NCI-H82 (cell line): ENCODE measurements at places on chromosomes 4 and X.

- DNase-seq, result no peak
Observed at GRCh38 chr4:82861529-82861928, 29.4 kb downstream of the SEC31A start.

DNA sequence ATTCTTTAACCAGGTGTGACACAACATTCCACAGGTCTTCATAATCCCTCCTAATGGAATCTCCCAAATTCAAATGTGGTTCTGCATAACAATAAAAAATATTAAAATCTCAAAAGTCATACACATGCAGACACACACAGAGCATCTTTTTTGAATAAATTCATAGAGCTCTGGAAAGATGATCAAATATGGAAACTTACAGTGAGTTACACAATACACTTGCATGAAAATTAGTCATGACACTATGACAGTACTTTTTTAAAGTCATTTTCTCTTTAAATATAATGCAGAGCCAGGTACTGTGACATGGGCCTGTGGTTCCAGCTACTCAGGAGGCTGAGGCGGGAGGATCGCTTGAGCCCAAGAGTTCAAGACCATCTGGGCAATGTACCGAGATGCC, 38.9 kb downstream of the DDX60L start:
- no peak for DNase-seq

- DNase-seq, result no peak
Observed at GRCh38 chrX:53347948-53348347, 66.6 kb upstream of the IQSEC2 start.

- DNase-seq, result peak; percentile 3
Observed at GRCh38 chr4:186669159-186669731, 54.4 kb downstream of the FAT1 start.

DNA sequence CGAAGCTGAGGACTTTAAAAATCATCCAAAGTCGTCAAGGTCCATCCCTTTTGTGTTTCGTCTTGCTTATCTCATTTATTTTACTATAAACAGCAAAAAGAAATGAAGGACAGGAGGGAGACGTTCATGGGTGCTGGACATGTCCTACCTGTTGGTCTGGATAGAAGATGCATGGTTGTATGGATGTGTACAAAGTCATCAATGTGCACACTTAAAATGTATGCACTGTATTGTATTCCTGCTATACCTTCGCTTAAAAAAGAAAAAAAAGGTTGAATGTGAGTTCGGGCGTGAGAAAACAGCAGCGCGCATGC, 313 bp upstream of the BLOC1S4 start:
- no peak for DNase-seq

DNA sequence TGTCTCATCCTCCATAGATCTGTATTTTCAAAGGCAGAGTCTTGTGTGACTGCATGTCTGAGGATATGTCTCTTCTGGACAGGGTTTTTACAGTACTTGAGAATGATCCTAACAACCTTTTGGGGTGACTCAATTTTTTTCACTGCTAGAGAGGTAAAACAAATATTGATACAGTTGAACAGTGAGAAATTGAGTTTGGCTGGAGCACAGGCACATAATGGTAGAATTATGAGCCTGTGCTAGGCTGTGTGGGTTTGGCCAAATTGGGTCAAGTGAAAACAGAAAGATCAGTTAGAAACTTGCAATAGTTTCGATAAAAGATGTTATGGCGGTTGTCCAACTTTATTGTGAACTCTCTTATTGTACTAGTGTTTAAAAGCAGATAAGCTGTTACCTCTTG, 23.3 kb upstream of the EOLA2 start:
- DNase-seq, result no peak

DNA sequence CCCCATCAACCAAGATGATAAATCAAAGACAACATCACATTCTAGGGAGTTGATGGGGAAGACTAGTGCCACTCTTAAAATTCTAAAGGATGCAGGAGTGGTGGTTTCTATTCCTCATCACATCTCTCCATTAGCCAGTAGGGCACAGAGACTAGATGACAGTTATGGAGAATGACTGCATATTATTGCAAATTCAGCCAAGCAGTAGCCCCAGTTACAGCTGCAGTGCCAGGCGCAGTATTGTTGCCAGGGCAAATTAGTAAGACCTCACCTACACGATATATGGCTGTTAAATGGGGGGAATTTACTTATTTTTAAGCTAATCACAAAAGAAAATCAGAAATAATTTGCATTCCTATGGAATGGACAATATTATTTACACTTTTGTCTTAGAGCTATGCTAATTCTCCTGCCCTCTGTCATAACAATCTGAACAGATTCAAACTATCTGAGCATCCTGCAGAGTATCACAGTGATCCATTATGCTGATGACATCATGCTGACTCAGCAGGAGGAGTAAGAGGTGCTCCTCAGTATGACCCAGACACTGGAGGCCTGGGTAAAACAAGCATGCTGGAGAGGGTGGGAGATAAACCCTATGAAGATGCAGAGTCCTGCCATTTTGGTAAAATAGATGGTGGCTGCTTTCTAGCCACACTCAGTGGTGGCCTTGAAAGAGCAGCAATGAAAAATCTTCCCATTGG, 24.7 kb downstream of the ETNPPL start:
- no peak for DNase-seq

DNA sequence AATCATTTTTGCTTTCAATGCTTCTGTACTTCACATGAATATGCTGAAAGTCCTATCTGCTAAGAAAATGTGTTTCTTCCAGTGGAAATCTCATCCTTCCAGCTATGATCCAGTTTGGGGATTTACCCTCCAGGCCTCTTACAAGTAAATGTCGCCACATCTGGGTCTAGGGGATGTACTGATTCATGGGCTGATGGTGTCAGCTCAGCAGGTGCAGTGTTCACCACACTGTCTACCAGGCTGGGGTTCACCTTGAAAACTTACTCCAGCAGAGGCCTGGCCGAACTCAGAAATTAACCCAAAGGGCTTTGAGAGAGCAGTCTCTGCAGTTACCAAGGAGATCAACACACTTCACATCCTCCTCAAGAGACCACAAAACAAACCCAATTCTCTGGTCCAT, 154.3 kb downstream of the TSPAN5 start:
- no peak for DNase-seq

DNA sequence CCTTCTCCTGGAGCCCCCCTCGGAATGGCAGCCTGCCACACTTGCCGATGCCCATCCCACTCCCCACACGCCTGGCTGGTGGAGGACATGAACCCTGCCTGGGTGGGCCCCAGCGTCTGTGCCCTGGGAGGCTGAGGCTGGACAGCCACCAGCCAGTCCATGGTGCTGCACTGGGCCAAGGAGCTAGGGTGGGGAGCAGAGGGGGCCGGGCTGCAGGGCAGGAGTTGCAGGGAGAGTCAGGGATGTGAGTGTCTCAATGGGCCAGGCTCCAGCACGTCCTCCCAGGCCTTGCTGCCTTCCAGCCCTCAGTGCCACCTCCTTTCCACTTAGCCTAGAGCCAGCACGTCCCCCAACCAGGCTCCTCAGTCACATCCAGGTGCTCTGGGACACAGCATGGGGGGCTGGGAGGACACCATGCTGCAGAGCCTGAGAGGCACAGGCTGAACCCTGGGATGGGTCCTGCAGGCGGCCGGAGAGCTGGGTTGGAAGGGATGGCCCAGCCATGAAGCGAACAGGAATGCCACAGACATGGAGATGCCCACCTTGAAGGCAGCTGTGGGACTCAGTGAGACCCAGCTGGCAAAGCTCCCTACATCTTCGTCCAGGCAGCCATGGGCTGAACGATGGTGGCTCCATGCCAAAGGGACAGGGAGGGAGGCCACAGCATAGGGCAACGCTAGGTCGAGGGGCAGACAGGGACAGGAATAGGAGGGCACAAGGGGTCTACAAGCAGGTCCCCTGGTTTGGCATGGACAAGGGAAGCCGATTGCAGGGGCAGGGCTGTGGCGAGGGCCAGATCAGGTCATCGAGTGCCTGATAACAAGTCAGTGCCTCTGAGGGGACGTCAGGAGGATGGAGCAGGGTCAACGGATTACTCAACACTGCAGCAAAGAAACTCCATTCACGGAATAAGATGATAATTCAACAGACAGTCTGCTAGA, 30.1 kb upstream of the MXD4 start:
- no peak for DNase-seq

DNA sequence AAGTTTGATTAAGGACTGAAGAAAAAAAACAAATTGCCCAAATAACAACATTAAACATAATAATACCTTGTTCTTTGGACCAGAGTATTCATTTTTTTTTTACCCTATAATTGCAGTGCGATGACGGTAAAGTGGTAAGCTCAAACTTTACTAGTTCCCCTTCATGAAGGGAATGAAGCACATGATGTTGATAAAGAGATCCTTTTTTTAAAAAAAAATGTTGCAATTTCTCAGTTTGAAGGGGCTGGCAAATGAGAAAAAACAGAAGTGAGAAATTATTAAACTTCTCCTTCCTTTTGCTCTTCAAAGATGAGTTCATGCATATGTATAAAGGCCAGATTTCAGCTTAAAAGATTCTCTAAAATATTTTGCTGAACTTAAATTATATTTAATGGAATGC, 231.7 kb downstream of the C4orf33 start:
- no peak for DNase-seq

DNA sequence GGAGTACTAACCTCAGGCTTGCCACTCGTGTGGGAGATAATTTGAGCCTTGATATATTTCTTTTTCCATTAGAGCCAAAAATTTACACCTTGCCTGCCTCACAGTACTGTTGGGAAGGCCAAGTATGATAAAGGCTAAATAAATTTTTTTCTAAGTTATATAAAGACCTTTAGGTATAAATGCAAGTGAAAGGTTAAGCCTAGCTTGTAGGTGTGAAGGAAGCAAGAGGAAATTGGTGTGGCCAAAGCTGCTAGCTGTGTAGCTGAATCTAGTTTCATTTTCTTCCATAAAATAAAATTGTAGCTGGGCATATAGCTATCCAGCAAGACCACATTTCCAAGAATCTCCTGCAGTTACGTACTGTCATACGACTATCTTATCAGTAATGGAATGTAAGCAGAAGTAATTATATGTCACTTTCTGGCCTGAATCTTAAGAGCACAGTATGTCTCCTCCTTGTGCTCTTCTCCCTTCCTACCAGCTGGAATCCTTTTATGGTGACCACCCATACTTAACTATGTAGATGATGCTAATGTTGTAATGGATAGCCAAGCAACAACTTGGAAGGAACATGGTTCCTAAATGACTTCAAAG, 14.3 kb upstream of the GABRE start:
- no peak for DNase-seq

GRCh38 chr4:174038481-174038880, 245.0 kb downstream of the FBXO8 start:
- DNase-seq, result no peak

DNA sequence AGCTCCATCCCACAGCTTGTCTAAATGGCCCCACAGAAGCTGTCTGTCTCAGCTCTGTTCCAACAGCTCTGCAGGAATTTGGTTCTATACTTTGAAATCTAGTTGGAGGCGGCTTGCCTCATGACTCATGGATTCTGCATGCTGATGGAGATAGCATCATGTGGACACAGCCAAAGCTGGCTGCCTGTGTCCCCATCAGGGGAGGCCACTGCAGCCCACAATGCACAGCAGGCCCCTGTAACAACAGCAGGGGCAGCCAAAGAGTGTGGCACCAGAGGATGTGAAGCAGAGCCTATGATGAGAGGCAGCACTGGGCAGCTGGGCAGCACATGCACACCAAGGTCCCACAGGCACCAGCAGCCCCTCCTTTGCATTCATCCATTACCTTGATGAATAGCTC, 67.2 kb downstream of the DCAF12L1 start:
- no peak for DNase-seq

GRCh38 chrX:145803508-145803907, 14.1 kb upstream of the SLITRK2 start:
- DNase-seq, result no peak

- no peak for DNase-seq
Observed at GRCh38 chr4:73407227-73407673, 3.2 kb downstream of the ALB start.

DNA sequence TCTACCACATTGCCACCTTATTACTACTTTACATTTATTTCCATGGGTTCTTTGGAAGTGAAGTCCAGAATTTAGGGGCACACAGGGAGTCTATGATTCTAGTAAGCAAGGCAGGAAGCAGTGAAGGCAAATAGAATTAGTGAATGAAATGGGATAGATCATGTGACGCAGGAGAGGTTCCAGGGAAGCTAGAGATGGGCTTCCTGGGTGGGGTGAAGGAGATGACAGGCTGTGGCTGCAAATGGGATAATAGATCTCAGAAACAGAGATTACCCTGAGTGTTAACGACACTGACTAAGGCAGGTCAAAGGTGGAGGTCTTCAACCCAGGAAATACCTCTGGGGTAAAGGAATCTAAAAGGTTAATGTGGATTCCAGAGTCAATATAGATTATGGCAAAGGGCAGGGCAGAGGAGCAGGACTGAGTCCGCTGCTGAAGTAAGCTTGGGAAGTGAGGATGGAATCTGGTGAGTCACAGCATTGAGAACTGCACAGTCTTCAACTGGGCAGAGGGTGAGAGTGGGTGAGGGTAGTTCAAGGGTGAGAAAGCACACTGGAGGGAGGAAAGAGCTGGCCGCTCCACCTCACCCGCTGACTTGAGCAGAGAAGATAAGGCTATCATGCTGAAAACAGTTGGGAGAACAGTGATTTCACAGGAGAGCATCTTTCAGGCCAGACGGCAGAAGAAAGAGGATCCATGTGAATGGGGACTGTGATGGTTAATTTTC, 70.8 kb downstream of the ANXA3 start:
- DNase-seq, result peak; percentile 43

DNA sequence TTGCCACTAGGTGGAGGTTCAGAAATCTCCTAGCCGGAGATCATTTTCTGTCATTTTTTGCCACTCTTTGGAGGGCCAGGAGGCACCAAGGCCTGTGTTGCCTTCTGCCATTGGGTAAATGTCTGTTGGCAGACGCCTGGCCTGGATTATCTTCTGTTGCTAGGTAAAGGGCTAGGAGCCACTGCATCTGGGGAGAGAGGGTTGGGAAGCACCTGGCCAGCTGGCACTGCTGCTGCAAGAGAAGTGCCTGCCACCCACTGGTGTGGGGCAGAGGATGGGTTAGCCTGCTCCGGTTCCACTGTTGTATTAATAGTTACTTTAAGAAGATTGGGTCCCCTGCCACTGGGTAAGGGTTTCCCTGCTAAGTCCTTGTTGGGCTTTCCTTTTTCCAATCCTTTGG, 58.1 kb downstream of the AWAT2 start:
- peak; percentile 58 for DNase-seq

GRCh38 chr4:159002950-159003349, 99.9 kb upstream of the RAPGEF2 start:
- no peak for DNase-seq

DNA sequence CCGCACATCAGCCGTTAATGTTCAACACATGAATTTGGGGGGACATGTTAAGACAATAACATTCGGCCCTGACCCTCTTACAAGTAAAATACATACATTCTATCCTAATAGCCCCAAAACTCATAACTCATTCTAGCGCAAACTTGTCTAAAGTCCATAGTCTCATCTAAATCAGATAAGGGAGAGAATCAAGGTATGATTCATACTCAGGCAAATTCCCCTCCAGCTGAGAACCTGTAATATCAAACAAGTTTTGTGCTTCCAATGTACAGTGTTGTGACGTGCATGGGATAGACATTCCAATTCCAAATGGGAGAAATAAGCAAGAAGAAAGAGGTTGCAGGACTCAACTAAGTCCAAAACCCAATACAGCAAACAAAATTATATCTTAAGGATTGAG, 69.0 kb downstream of the SERPINA7 start:
- no peak for DNase-seq
